ENCODE measurements at places on chromosomes 16 and 17. TPM values are rescaled to one million over a fixed set of nuclear protein-coding genes. Genes with fewer than 3 reads are reported as not detected.

Gene HSD17B1
- total RNA-seq: 1.2 TPM

Gene C1QTNF8
- 0.06 TPM for total RNA-seq

Gene ULK2
- total RNA-seq: 37.4 TPM

Gene SLC22A31
- 0.25 TPM for total RNA-seq

Gene KRT12
- total RNA-seq: not detected

Gene BAHCC1
- 5.7 TPM for total RNA-seq

Gene PLCD3
- total RNA-seq: 27.3 TPM
